ENCODE measurements at places on chromosomes 1 and 21.

DNA sequence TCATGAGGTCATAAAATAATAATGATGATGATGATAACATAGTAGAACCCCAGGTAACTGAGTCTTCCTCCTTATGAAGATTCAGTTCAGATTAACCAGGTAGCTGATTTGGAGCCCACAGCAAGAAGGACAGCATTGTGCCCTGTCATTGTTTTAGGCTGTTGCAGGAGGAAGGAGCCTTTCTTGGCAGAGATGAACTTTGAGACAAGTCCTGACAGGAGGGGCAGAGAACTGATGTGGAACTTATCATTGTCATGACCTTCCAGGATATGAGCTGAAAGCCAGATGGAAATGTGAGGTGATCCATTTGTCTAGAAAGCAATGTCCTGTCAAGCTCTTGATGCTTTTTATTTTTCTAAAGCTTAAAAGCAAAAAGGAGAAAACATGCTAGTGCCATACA is 132.6 kb upstream of the COA6 start:
- H3K27me3 ChIP-seq, result no peaks in the 10 kb centered on the region
- no peak for DNase-seq
- no peak overlapping the region for H3K4me3 ChIP-seq
- H3K4me1 ChIP-seq, result no peaks in the 10 kb centered on the region

GRCh38 chr1:16998589-16998988 is 13.1 kb downstream of the ATP13A2 start:
- no peaks in the 10 kb centered on the region for H3K4me1 ChIP-seq
- H3K4me3 ChIP-seq, result no peak overlapping the region
- H3K36me3 ChIP-seq, result peaks cover 15% of the 10 kb centered on the region
- no peak overlapping the region for H3K27ac ChIP-seq

DNA sequence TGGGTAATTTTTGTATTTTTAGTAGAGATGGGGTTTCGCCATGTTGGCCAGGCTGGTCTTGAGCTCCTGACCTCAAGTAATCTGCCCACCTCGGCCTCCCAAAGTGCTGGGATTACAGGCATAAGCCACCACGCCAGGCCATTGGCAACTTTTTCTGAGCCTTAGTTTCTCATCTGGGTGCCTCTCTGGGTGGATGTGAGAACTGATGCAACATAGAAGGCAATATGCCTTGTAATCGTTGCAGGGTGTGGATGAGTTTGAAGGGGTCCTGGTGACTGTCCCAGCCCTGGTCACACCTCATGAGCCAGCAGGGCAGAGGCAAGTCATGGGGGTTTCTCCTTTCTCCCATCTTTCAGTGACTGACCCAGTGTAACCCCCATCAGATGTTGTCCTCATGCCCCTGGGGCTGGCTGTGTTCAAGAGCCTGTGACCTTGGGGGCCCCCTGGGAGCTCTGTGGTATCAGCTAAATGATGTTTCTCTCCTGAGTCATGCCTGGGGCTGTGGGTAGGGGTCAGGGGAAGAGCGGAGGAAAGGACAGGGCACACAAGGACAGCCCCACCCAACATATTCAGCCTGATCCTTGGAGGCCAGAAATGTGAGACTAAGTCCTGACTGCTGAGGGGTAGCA is 3.6 kb downstream of the COL9A2 start:
- H3K4me3 ChIP-seq, result no peak overlapping the region
- H3K27ac ChIP-seq, result no peak overlapping the region
- peaks cover 3% of the 10 kb centered on the region for H3K36me3 ChIP-seq
- peaks cover 25% of the 10 kb centered on the region for H3K27me3 ChIP-seq
- no peak for DNase-seq

- no peak overlapping the region for H3K27ac ChIP-seq
- no peaks in the 10 kb centered on the region for H3K36me3 ChIP-seq
- peaks cover 1% of the 10 kb centered on the region for H3K4me1 ChIP-seq
- no peak for DNase-seq
These were observed 31.5 kb upstream of the RNF187 start for GRCh38 chr1:228455715-228456114.

- H3K27me3 ChIP-seq, result no peaks in the 10 kb centered on the region
- H3K36me3 ChIP-seq, result no peaks in the 10 kb centered on the region
- no peak for DNase-seq
These were observed 1.4 kb downstream of the DIO1 start for GRCh38 chr1:53895421-53895820.

- no peak overlapping the region for H3K4me3 ChIP-seq
- DNase-seq, result no peak
- no peaks in the 10 kb centered on the region for H3K27me3 ChIP-seq
- peaks cover 4% of the 10 kb centered on the region for H3K4me1 ChIP-seq
- H3K36me3 ChIP-seq, result no peaks in the 10 kb centered on the region
These were observed 53.6 kb downstream of the OLIG1 start for GRCh38 chr21:33123374-33124123.

DNA sequence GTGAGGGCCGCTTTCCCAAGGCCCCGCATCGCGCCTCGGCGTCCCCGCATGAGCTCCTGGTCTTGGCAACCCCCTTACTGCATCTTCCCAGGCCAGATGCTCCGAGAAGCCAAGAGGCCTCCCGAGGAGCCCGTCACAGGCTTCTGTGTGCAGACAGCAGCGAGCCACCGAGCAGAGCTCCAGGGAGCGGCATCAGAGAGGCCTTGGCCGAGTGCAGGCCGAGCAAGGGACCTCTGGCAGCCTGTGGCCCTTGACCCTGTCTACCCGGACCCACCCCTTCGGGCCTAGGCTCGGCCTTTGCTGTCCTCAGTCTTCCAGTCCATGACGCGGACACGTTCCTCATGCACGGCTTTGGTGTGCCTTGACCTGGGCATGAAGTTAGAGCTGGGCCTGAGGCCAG is 63.5 kb downstream of the MORN1 start:
- no peaks in the 10 kb centered on the region for H3K4me1 ChIP-seq
- DNase-seq, result no peak
- no peak overlapping the region for H3K4me3 ChIP-seq

DNA sequence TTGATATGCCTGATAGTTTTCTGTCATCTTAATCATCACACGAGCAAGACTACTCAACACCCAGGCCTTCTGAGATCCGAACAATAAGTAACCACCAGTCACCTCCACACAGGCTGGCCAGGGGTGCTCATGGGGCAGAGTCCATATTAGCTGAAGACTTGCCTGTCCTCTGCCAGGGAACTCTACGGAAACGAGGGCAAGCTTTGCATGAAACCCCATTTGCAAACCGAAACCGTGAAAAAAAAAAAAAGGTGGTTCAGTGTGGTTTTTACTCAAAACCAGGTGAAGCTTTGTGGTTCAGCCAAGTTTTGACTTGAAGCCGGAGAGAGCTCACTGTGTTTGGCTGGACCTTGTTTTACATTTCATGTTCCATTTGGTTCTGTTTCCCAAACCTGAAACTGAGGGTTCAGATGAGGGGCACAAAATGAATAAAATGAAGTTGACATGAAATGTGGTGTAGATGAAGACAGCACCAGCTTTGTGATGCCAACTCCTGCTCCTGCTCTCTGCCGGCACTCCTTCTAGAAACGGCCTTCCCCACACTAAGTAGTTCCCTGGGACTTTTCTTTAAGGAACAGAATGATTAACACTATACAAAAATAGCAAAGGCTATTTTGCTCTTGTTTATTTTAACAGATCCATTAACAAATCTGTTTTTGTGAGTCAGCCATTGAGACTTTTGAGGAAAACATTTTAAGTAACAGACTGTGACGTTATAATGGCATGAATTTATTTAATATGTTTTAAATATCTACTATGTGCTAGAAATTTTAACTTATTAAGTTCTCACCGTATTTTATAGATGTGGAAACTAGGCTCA is 74.7 kb downstream of the RUNX1 start:
- H3K27me3 ChIP-seq, result no peaks in the 10 kb centered on the region
- H3K27ac ChIP-seq, result no peak overlapping the region
- H3K4me3 ChIP-seq, result no peak overlapping the region
- DNase-seq, result no peak
- H3K4me1 ChIP-seq, result no peaks in the 10 kb centered on the region

- H3K4me1 ChIP-seq, result no peaks in the 10 kb centered on the region
- DNase-seq, result no peak
- no peak overlapping the region for H3K27ac ChIP-seq
- no peak overlapping the region for H3K4me3 ChIP-seq
- no peaks in the 10 kb centered on the region for H3K27me3 ChIP-seq
- no peaks in the 10 kb centered on the region for H3K36me3 ChIP-seq
These were observed 100.0 kb upstream of the EDEM3 start for GRCh38 chr1:184854496-184855140.

DNA sequence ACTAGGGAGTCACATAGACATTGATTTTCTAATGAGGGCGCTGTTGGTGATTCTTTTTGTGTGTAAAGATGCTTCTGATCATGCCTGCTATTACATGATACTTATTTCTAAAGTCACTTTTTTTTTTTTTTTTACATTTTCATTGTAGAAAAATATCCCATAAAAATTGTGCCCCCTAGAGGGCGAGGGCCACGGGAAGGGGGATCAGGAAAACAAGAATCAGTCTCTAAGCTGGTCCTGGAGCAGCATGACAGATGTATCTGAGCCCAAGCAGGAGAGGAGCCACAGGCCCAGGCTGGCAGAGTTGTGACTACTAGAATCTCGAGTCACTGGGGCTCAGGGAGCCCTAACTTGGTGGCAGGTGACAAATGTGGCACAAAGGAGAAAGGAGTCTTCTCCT is 28.1 kb downstream of the ZSCAN20 start:
- no peaks in the 10 kb centered on the region for H3K36me3 ChIP-seq
- H3K4me3 ChIP-seq, result no peak overlapping the region
- no peak overlapping the region for H3K27ac ChIP-seq
- no peaks in the 10 kb centered on the region for H3K27me3 ChIP-seq
- no peaks in the 10 kb centered on the region for H3K4me1 ChIP-seq

GRCh38 chr1:202800742-202801141 is 7.5 kb downstream of the KDM5B start:
- peaks cover 2% of the 10 kb centered on the region for H3K4me1 ChIP-seq
- no peak overlapping the region for H3K4me3 ChIP-seq
- H3K27ac ChIP-seq, result no peak overlapping the region
- H3K27me3 ChIP-seq, result no peaks in the 10 kb centered on the region
- no peak for DNase-seq

- H3K4me3 ChIP-seq, result peak overlapping the region; percentile 63
- no peaks in the 10 kb centered on the region for H3K27me3 ChIP-seq
- peaks cover 2% of the 10 kb centered on the region for H3K4me1 ChIP-seq
- no peak for DNase-seq
- no peaks in the 10 kb centered on the region for H3K36me3 ChIP-seq
These were observed 591 bp upstream of the KDM1A start for GRCh38 chr1:23018661-23019093.

DNA sequence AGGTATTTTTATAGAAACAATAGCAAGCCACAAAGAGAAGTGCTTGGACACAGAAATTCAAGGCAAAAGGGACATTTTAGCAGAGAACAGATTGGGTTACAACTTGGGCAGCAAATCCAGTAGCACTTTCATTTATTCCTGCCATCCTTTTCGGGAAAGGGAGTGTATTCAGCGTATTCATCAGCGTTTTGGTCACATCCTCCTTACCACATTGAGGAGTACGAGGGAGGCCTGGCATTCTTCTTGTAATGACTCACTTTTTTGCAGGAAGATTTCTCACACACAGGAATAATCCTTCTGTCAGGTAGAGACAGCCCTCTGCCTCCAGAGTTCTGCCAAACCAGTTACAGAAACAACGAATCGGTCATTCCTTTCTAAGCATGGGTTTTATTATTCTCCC is 18.1 kb upstream of the FAM78B start:
- H3K36me3 ChIP-seq, result no peaks in the 10 kb centered on the region
- H3K27me3 ChIP-seq, result no peaks in the 10 kb centered on the region
- DNase-seq, result no peak
- no peak overlapping the region for H3K27ac ChIP-seq
- no peak overlapping the region for H3K4me3 ChIP-seq
- H3K4me1 ChIP-seq, result no peaks in the 10 kb centered on the region

- DNase-seq, result no peak
- no peak overlapping the region for H3K27ac ChIP-seq
- H3K4me1 ChIP-seq, result no peaks in the 10 kb centered on the region
- no peak overlapping the region for H3K4me3 ChIP-seq
- no peaks in the 10 kb centered on the region for H3K36me3 ChIP-seq
These were observed 280.3 kb downstream of the LTN1 start for GRCh38 chr21:28712411-28712810.

GRCh38 chr21:36310016-36310415 is 10.0 kb upstream of the MORC3 start:
- DNase-seq, result no peak
- H3K4me3 ChIP-seq, result no peak overlapping the region
- no peaks in the 10 kb centered on the region for H3K27me3 ChIP-seq
- no peaks in the 10 kb centered on the region for H3K36me3 ChIP-seq

GRCh38 chr1:85992791-85993190 is 163.8 kb downstream of the COL24A1 start:
- no peak for DNase-seq
- no peak overlapping the region for H3K4me3 ChIP-seq
- H3K36me3 ChIP-seq, result no peaks in the 10 kb centered on the region
- H3K4me1 ChIP-seq, result no peaks in the 10 kb centered on the region

GRCh38 chr1:170765712-170766330 is 101.9 kb downstream of the PRRX1 start:
- H3K27me3 ChIP-seq, result no peaks in the 10 kb centered on the region
- H3K27ac ChIP-seq, result no peak overlapping the region
- no peak overlapping the region for H3K4me3 ChIP-seq
- no peaks in the 10 kb centered on the region for H3K4me1 ChIP-seq
- no peak for DNase-seq

GRCh38 chr1:115330480-115331013 is 7.5 kb downstream of the NGF start:
- no peaks in the 10 kb centered on the region for H3K36me3 ChIP-seq
- no peak overlapping the region for H3K4me3 ChIP-seq
- no peaks in the 10 kb centered on the region for H3K27me3 ChIP-seq
- no peak overlapping the region for H3K27ac ChIP-seq
- no peaks in the 10 kb centered on the region for H3K4me1 ChIP-seq
- no peak for DNase-seq

GRCh38 chr1:187999973-188000372 is 1171.2 kb downstream of the PLA2G4A start:
- H3K36me3 ChIP-seq, result no peaks in the 10 kb centered on the region
- H3K4me1 ChIP-seq, result no peaks in the 10 kb centered on the region
- H3K27me3 ChIP-seq, result no peaks in the 10 kb centered on the region
- H3K27ac ChIP-seq, result no peak overlapping the region
- no peak overlapping the region for H3K4me3 ChIP-seq
- DNase-seq, result no peak

- H3K27me3 ChIP-seq, result no peaks in the 10 kb centered on the region
- DNase-seq, result no peak
- H3K27ac ChIP-seq, result no peak overlapping the region
- no peaks in the 10 kb centered on the region for H3K36me3 ChIP-seq
These were observed 1.3 kb downstream of the KMO start for GRCh38 chr1:241533326-241534115.
